ENCODE measurements at places on chromosomes 5 and 9. TPM values are rescaled to one million over a fixed set of nuclear protein-coding genes. Genes with fewer than 3 reads are reported as not detected.

DNA sequence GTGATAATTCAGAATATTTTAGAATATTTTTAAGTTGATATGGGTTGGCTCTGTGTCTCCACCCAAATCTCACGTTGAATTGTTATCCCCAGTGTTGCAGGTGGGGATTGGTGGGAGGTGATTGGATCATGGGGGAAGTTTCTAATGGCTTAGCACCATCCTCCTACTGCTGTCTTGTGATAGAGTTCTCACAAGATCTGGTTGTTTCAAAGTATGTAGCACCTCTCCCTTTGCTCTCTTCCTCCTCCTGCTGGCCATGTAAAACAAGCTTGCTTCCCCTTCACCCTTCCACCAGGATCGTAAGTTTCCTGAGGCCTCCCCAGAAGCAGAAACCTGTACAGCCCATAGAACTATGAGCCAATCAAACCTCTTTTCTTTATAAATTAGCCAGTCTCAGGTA is 214.6 kb upstream of the C9orf72 start:
- no peaks in the 10 kb centered on the region for H3K27me3 ChIP-seq
- no peak for DNase-seq
- no peak overlapping the region for H3K4me3 ChIP-seq
- no peak overlapping the region for H3K27ac ChIP-seq
- no peaks in the 10 kb centered on the region for H3K36me3 ChIP-seq
- no peaks in the 10 kb centered on the region for H3K4me1 ChIP-seq

The FGF18 gene
- 6.0 TPM for total RNA-seq

DNA sequence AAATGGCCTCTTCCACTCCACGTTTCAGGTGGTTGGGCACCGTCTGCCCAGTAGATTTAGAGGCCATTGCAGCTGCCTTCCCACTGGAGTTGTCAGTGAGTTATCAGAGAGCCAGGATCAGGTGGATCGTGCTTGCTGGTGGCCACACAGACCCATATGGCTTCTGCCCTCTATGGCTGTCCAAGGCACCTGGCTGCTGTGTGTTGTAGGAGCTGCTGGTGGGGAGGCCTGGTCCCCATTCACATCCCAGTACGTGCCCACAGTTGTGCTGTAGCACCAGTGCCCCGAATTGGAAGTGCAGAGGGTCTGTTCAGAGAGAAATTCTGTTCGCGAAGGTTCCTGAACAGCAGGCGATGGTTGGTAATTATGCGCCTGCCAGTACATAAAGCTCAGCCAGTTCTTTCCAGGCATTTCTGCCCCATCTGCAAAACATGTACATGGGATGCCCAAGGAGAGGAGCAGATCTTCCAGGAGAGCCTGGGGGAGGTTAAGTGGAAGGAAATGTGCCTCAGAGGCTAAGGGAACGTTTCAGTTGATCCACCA is 41.1 kb downstream of the UBE2QL1 start:
- no peak overlapping the region for H3K27ac ChIP-seq
- H3K27me3 ChIP-seq, result peaks cover 13% of the 10 kb centered on the region
- no peak for DNase-seq
- no peak overlapping the region for H3K4me3 ChIP-seq
- H3K4me1 ChIP-seq, result peaks cover 3% of the 10 kb centered on the region

The NR5A1 gene
- total RNA-seq, result not detected

The SPATA9 gene
- total RNA-seq, result 3.0 TPM

- DNase-seq, result no peak
- no peaks in the 10 kb centered on the region for H3K4me1 ChIP-seq
- no peaks in the 10 kb centered on the region for H3K27me3 ChIP-seq
- H3K27ac ChIP-seq, result no peak overlapping the region
- H3K36me3 ChIP-seq, result no peaks in the 10 kb centered on the region
Measured at GRCh38 chr5:9610969-9611368, 19.2 kb downstream of the TAS2R1 start.

The UAP1L1 gene
- 38.3 TPM for total RNA-seq

- peaks cover 59% of the 10 kb centered on the region for H3K4me1 ChIP-seq
- peak; percentile 94 for DNase-seq
- no peaks in the 10 kb centered on the region for H3K27me3 ChIP-seq
- H3K4me3 ChIP-seq, result peak overlapping the region; percentile 46
- no peaks in the 10 kb centered on the region for H3K36me3 ChIP-seq
Measured at GRCh38 chr9:134551644-134552348, 89.8 kb upstream of the COL5A1 start.

DNA sequence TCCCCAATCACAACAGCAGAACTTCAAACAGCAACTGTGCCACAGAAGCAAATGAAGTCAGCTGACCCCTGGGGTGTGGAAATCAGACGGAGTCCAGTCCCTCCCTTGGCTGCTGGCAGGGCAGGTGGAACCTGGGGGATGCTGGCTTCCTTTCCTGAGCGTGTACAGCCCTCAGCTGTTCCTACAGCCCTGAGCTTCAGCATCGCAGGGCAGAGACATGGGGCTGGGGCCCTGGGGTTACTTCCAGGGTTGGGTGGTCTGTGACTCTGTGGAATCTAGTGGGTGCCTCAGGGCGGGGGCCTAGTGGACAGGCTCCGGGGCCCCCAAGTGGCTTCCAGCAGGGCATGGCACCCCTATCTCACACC is 7.3 kb upstream of the RXRA start:
- no peaks in the 10 kb centered on the region for H3K27me3 ChIP-seq
- no peak overlapping the region for H3K27ac ChIP-seq
- DNase-seq, result no peak
- H3K4me3 ChIP-seq, result no peak overlapping the region
- peaks cover 66% of the 10 kb centered on the region for H3K4me1 ChIP-seq

DNA sequence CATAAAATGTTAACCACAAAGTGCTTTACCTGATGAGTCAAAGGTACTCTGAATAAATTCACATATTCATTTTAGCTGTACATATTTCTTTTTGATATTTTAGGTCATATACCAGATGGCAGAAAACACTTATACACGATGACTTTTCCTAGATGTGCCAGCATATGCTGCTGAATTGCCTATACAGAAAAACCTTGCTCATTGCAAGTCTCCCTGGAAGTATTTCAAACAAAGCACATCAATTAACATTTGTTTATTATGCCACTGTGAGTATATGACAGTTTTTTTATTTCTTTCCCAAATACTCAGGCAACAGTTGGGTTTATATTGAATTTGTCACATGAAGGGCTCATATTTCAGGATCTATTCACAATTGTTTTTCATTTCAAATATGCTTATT is 180.8 kb downstream of the TMEM232 start:
- no peak overlapping the region for H3K4me3 ChIP-seq
- H3K36me3 ChIP-seq, result no peaks in the 10 kb centered on the region
- H3K4me1 ChIP-seq, result no peaks in the 10 kb centered on the region
- H3K27me3 ChIP-seq, result no peaks in the 10 kb centered on the region
- DNase-seq, result no peak
- no peak overlapping the region for H3K27ac ChIP-seq

GRCh38 chr5:67301285-67301903 is 104.8 kb upstream of the CD180 start:
- H3K36me3 ChIP-seq, result no peaks in the 10 kb centered on the region
- no peaks in the 10 kb centered on the region for H3K27me3 ChIP-seq
- no peak overlapping the region for H3K4me3 ChIP-seq
- peaks cover 46% of the 10 kb centered on the region for H3K4me1 ChIP-seq
- H3K27ac ChIP-seq, result peak overlapping the region; percentile 78

- H3K27ac ChIP-seq, result no peak overlapping the region
- H3K4me3 ChIP-seq, result no peak overlapping the region
- no peak for DNase-seq
- no peaks in the 10 kb centered on the region for H3K27me3 ChIP-seq
- peaks cover 28% of the 10 kb centered on the region for H3K36me3 ChIP-seq
Measured at GRCh38 chr9:77917800-77918199, 113.8 kb downstream of the GNAQ start.

DNA sequence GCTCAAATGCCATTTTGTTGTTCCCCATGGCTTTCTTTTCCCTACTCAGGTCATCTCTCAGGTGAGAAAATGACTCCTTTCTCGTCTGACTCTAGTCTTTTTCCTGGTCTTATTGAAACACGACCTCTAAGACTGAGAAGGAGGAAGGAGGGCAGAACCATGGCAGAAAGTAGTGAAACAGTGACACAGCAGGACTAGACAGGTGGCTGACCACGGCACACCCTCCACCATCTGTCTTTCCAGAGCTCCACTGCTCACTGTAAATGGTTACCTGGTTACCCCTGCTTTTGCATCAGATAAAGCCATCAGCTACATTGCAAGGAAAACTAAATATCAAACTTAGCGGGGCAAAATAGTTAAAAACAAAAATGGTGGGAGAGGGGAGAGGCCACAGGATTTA is 30.9 kb downstream of the NR4A3 start:
- H3K36me3 ChIP-seq, result peaks cover 4% of the 10 kb centered on the region
- DNase-seq, result no peak
- H3K4me3 ChIP-seq, result no peak overlapping the region
- H3K27ac ChIP-seq, result no peak overlapping the region
- H3K27me3 ChIP-seq, result no peaks in the 10 kb centered on the region

DNA sequence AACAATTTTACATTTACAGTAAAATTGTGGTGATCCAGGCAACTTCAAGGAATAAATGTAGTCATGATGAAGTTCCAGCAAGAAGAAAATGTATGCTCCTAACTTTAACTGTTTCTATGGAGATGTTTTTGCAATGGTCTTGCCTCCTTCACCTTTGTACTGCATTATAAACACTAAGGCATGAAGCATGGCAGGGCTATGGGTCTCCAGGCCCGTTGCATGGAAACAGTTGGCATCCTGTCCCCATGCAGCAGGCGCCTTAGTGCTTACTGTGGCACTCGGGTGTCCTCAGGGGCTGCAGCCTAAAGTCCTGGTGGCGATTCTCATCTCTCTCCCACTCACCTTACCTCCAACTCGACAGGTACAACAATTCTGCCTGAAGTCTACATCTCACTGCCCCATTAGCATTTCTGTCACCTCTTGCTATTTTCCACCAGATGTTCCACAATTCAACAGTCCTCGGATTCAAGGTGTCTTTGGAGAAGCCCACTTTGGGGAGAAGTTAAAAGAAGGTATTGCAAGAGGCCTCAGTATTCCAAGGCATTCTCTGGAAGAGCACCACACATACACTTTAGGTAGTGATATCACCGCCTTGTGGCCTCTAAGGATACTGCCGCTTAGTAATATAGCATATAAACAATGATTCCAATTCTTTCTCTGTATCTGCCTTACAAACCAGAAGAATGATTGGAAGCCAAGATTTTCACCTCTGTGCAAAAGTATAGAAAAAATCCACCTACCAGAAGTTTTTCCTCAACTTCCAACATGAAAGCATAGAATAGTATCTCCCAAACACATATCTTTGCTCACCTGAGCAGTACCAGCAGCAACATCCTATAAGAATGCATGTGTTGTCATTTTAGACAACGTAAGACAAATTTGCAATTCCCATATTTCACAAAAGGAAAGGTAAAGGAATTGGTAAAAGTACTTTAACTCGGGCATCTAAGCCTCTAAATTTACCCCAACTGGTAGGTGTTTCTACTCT is 5.1 kb downstream of the LIFR start:
- DNase-seq, result no peak
- H3K4me3 ChIP-seq, result no peak overlapping the region
- peaks cover 6% of the 10 kb centered on the region for H3K27me3 ChIP-seq
- H3K36me3 ChIP-seq, result no peaks in the 10 kb centered on the region
- peaks cover 29% of the 10 kb centered on the region for H3K4me1 ChIP-seq

The TMEM174 gene
- not detected for total RNA-seq

The HTR4 gene
- not detected for total RNA-seq

The PHF24 gene
- not detected for total RNA-seq

DNA sequence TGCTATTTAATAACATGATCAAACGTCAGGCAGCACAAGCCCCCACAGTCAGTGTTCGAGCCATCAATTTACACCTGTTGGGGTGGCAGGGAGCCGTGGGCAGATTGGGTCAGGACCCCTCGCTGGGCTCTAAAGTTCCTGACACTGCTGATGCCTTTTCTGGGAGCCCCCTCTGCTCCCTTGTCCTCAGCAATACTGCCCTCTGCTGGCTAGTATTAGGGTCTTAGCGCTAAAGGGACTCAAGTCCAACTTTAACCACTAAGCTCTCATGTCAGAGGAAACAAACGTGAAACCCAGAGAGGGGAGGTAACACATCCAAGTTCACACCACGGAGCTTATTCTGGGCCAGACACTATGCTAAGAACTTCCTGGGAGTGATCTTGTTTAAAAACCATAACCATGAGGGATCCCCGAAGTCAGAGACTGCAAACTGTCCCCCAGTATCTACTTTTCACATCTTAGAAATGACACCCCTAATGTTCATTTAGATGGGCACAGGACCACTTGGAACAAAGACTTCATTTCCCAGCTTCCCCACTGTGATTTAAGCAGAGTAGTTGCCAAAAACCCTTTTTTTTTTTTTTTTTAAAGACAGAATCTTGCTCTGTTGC is 20.4 kb downstream of the ANKS6 start:
- DNase-seq, result no peak
- H3K4me1 ChIP-seq, result peaks cover 4% of the 10 kb centered on the region
- H3K4me3 ChIP-seq, result no peak overlapping the region
- peaks cover 16% of the 10 kb centered on the region for H3K36me3 ChIP-seq
- no peaks in the 10 kb centered on the region for H3K27me3 ChIP-seq

GRCh38 chr5:73655521-73656160 is 29.6 kb downstream of the ARHGEF28 start:
- H3K36me3 ChIP-seq, result peaks cover 24% of the 10 kb centered on the region
- H3K4me3 ChIP-seq, result peak overlapping the region; percentile 51
- H3K27me3 ChIP-seq, result no peaks in the 10 kb centered on the region

The CYSRT1 gene
- 1.5 TPM for total RNA-seq
